BE2C (cell line): ENCODE measurements at places on chromosomes 13 and 19.

DNA sequence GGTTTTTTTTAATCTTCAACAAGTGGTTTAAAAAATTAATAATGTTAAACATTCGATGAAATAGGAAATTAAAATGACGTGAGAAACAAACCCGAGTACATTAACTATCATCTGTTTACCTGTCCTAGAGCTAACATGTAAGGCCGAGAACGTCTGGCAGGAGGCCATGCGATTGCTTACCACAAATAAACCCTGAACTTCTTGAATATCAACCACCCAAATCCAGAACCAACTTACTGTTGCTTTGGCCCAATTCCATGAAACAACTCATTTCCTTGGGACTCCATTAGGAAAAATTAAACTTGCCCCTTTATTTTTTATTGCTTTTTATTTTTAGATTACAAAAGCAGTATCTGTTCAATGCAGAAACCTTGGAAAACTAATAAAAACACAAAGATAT is 228.9 kb upstream of the IRS2 start:
- no peak for DNase-seq

DNA sequence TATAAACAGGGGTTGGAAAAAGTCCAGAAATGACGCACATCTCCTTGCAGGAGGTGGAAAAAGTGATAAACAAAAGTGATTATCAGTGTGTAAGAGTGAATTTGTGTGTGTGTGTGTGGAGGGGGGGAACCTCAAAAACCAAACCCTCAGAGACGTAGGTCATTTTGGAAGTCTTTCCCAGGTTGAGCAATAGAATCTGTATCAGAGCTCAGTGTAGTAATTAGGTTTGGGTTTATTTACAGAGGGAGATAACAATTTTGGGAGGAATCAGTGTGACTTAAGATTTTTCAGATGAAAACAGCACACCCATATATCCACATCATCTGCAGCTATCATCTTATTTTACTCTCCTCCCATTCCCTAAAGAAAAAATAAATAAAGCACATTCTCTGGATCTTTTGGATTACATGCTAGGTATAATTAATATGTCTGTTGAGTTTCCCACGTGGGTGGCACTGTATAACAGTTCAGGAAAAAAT is 406.4 kb downstream of the FGF9 start:
- no peak for DNase-seq

- DNase-seq, result no peak
Measured at GRCh38 chr19:11247391-11247790, 8.0 kb downstream of the ANGPTL8 start.

GRCh38 chr13:113621046-113621445 is 36.5 kb downstream of the TFDP1 start:
- DNase-seq, result no peak

DNA sequence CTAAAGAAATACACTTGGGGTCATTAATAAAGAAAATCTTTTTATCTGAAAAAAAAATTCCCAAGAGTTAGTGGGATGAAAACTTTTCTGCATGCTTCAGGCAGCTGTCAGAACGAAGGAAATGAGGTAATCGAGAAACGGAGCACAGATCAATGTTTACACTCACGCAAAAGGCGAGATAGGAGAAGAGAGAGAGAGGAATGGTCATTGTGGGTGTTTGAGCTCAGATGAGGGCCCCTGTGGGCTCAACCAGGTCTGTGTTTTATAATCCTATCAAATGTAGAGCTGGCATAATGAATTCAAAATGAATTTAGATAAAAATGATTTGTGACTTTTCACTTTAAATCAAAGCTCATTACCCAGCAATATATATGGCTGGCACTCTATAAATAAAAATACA is 6.3 kb upstream of the RXFP2 start:
- DNase-seq, result no peak

GRCh38 chr19:38247734-38248268 is 8.4 kb downstream of the PPP1R14A start:
- DNase-seq, result no peak

GRCh38 chr19:43438291-43439031 is 23.8 kb downstream of the TEX101 start:
- peak; percentile 78 for DNase-seq

DNA sequence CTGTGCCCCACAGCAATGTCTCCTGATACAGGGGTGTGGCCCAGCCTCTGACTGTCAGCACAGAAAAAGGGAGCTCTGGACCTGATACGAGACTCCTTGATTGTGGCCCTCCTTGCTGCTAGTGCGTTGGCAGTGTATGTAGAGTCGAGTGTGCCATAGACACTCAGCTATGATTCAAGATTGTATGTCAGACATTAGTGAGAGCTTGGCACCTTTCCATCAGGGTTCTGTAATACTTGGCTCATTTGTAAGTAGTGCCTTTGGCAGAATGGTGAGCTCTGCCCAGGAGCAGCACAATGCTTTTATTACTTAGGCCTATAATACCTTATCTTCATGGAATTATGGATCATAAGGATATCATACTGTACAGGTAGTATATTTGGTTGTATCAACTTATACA is 83.4 kb downstream of the ATP8A2 start:
- no peak for DNase-seq

DNA sequence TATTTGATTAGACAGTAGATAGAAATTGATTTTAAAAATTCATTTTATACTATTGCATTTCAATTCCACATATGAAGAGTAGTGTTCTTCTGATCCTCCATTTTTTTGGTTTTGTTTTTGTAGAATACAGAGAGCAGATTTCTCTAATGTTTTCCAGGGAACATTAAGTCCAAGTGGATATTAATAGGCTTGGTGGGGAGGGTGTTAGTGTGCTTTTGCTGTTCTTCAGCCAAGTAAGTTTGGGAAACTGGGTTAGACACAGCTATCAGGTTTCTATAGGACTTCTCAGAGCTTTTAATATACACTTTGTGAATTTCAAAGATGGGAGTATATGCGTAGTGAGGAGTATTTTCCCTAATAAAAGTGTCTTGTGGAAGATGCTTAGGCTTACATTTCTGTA is 21.8 kb downstream of the NAA16 start:
- DNase-seq, result no peak

DNA sequence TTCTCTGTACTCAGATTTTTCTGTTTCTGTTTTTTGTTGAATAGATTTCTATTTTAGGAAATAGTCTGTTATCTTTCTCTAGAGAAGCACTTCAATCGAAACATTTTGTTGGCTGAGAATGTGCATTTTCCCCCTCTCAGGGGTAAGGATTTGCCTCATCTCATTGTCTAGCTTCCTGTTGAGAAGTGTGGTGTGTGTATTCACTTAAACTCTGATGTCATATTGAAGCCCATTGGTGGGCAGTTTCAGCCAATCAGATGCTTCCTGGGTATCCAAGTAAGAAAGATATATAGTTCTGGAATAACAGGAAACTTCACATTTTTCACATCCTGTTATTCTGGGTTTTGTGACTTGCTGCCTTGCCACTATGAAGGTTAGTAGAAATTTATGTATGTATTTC is 87.6 kb downstream of the ARHGEF7 start:
- DNase-seq, result no peak

DNA sequence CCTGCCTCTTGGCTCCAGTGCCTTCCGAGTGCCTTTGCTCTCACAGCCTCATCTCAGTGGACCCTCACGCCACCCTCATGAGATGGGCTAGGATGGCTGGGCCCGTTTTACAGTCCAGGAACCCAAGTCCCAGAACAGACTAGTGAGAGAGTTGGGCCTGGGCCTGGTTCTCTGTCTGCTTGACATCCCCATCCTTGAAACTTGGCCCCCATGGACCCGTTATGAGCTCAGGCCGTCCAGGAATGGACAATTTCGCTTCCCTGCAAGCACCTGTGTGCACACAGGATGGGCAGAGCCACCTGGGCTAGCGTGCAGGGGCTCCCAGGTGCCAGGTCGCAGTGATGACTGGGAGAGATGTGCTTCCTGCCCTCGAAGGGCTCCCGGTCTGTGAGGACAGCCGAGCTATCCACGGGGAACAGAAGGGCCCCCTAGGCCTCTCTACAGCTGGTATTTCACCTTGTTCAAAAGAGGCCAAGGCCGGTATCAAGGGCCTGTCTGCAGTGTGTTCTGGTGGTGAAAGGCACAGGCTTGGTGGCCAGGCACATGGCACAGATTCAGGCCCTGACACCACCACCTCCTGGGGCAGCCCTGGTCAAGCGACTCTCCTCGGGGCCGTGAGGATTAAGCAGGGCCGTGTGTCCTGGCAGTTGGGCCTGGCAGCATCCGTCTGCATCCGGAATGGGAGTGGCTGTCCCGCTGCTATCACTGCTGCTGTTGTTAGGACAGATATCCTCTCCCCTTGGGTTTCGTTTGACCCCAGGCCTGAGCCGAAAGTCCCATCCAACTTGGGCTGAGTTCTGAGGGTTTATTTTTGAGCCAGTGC is 38.9 kb downstream of the CAPN12 start:
- no peak for DNase-seq

DNA sequence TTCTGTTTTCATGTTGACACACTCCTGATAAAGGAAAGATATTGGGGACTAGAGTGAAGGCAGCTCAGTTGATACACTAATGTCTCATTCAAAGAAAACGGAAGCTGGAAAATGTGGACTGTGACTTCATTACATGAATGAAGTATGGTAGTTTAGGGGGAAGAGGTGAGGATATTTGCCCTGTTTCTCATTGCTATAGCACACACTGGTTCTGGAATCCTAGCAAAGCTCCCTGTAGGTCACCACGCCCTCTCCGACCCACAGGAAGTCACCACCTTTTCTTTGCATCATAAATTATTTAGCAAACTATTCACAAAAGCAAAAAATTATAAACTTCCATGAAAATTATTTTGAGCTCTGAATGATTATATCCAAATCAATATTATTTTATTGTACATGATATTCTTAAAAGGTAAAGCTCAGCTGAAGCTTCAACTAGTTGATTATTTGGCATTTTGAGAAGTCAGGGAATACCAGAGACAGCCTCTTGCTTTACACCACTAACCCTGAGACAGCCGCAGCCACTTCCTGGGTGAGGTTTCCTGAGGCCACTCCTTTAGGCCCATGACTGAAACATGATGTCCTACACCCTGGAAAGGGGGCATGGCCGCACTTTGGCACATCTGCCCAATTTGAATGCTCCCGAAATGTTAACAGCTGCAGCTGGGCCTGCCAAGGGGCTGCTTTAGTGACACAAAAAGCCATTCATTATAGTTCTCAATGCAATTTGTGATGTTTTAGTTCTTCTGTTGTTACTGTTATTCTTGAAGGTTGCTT is 50.0 kb upstream of the WDFY2 start:
- DNase-seq, result no peak

DNA sequence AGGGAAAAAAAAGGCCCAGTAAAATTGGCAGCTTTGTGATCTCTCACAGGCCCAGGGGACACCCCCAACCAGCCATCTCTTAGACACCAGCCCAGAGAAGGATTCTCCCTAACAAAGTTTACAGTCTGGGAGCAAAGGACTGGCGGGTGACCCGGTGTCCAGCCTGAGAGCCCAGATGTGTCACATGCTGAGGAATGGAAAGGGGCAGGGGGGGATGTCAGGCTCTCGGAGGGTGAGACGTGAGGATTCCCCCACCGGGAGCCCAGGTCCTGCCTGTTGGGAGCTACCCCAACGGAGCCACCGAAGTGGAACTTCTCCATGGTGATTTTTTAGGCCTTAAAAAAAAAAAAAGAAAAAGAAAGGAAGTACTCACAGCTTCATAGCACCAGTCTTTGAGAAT is 4.8 kb upstream of the CTXN1 start:
- no peak for DNase-seq

GRCh38 chr13:63979951-63980350 is 2564.3 kb upstream of the PCDH20 start:
- no peak for DNase-seq

DNA sequence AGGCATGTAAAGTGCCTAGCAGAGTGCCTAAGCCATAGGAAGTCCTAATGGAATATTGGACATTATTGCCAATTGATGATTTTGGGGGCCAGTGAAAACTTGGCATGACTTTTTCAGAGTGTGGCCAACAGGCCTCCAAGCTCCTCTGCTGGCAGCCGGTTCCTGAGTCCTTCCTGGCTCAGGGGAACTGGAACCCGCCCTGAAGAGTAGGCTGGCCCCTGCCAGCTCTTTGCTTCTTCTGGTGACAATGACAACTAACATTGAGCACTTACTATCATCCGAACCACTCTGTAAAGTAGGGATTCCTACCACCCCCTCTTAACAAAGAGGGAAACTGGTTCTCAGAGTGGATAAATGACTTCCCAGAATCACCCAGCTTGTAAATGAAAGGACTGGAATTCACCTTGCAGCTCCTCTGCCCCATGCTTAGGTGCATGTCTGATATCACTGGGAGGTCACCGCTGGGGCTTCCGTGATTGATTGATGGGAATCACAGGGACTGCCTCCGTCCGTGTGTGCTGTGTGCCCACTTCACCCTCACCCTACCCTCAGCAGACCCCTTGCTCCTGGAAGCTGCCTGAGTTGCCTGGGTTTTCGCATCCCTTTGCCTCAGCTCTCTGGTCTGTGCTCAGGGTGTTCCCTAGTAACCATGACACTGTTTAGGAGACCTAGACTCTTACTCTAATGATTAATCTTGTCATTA is 50.6 kb downstream of the TNFRSF19 start:
- no peak for DNase-seq

- DNase-seq, result no peak
Measured at GRCh38 chr19:41925208-41926003, 2.8 kb downstream of the ERFL start.

- no peak for DNase-seq
Measured at GRCh38 chr19:33701565-33701964, 79.8 kb downstream of the CHST8 start.

DNA sequence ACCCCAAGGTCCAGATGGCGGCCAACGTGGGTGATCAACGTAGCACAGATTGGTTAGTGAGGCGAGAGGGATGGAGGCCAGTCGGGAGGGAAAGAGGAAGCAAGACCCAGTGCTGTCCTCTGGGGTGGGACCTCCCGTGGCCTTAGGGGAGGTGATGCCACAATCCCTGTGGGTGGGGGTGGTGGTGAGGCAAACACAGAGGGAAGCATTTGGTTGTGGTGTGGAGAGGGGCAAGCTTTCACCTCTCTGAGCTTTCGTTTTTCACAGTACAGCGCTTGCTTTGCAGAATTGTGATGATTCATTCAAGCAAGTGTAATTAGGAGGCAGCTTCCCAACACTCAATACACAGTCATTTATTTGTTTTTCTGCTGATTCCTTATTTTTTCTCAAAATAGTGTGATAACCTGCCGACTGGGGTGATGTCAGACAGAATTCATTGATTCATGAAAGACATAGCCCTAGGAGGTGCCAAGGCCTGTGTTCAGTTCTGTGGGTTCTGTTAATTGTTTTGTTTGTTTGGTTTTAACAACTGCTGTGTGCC is 2.4 kb downstream of the LENG8 start:
- no peak for DNase-seq

DNA sequence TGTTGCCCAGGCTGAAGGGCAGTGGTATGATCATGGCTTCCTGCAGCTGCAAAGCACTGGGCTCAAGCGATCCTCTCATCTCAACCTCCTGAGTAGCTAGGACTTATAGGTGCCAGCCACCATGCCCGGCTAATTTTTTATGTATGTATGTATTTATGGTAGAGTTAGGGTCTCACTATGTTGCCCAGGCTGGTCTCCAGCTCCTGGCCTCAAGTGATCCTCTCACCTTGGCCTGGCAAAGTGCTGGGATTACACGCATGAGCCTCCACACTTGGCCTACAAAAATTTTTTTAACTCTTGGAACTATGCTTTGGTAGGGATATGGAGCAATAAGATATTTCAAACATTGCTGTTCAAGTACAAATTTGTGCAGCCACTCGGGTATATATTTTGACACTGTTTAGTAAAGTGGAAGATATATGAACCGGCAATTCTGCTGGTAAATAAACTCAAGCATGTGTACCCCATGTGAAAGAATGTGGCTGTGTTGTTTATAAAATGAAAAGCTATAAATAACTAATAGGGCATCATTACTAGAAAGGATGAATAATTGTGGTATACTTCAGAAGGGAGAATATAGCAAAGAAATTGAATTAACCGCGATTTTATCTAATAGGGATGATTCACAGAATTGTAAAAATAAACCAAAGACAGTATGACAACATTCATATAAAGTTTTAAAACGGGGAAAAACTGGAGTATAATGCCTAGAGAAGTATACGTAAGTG is 1.1 kb downstream of the ZNF566 start:
- DNase-seq, result no peak
